RPMI8226 (cell line): ENCODE measurements at places on chromosomes 3 and 15.

GRCh38 chr3:50269977-50270413, 1.0 kb downstream of the SEMA3B start:
- DNase-seq: no peak

GRCh38 chr3:150054635-150055034, 83.9 kb upstream of the PFN2 start:
- no peak for DNase-seq

DNA sequence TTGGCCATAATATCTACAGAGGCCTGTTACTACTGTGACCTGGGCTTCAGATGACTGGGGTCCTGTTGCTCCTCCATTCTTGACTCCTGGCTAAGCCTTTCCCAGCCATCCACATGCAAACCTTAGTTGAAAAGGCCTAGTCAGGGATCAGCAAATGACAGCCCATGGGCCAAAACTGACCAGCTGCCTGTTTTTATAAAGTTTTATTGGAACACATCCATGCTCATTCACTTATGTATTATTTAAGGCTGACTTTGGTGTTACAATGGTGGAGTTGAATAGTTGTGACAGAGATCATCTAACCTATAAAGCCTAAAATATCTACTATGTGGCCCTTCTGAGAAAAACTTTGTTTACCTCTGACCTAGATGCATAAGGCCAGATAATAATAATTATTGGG, 16.8 kb upstream of the SLC4A7 start:
- DNase-seq: no peak

DNA sequence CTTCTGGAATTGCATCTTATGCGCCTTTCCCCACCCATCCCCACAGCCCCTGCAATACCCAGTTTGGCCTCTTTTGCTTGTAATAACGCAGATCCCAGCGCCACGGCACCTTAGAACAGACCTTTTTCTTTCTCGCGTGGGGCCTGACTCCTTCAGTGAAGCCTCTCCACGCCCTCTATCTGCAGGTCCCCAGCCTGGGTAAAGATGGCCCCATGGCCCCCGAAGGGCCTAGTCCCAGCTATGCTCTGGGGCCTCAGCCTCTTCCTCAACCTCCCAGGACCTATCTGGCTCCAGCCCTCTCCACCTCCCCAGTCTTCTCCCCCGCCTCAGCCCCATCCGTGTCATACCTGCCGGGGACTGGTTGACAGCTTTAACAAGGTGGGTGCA, 594 bp downstream of the CRELD1 start:
- DNase-seq: peak; percentile 49

- DNase-seq: no peak
Measured at GRCh38 chr3:189001559-189001958, 170.2 kb upstream of the TPRG1 start.

DNA sequence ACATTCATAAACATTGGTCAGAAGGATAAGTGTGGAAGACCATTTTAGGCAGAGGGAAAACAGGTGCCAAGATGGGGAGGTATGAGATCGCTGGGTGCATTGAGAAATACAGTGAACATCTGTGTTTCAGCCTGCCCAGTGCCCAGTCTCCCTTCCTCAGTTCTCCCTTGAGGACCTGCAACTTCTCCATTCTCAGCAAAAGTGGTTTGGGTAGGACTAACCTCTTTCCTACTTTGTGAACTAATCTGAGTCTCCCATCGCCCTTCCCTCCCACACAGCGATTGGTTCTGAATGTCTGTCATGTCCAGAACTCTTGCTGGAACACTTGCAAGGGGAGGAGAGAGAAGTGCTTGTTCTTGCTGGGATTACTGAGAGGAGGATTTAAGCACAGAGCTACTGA, 10.9 kb upstream of the CCNL1 start:
- DNase-seq: no peak

GRCh38 chr3:119400466-119400865, 62.9 kb downstream of the TMEM39A start:
- no peak for DNase-seq

GRCh38 chr3:113377158-113377557, 64.1 kb downstream of the CFAP44 start:
- peak; percentile 27 for DNase-seq

- DNase-seq: no peak
Measured at GRCh38 chr15:34001536-34001935, 33.2 kb downstream of the CHRM5 start.

- no peak for DNase-seq
Measured at GRCh38 chr15:69067296-69067695, 52.8 kb downstream of the NOX5 start.

- DNase-seq: no peak
Measured at GRCh38 chr3:86989611-86990010, 1.3 kb downstream of the VGLL3 start.

- DNase-seq: no peak
Measured at GRCh38 chr3:123799544-123800361, 84.4 kb downstream of the MYLK start.

DNA sequence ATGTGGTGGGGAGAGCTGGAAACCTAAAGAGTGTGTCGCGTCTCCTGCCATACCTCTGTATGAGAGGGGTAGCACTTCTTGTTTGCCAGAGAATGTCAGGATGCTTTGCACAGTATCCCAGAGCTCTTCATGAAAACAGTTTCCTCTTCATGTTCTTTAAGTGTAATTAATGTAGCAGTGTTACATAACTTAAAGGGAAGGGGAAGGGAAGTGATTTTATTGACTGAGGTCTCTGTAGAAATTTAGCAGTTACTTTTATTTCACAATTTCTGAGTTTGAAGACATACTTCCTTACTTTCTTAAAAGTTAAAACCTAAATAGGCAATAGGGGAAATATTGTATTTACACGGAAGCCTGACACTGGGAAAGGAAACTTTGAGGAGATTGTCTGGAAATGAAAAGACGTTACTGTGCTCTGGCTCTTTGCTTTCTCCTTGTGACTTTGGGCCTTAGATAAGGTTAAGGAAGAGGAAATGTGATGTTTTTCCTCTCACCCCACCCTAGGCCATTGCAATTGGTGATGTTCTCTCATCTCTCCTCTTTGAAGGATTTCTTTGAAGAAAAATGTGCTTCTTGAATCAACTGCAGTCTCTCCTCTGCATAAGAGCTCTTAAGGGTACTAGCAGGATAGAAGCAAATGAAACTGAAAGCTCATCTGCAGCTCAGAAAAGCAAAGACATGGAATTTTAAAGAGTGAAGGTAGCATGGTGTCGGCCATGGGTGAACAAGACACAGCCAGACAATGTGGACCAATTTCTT, 6.0 kb downstream of the NXPE3 start:
- no peak for DNase-seq

DNA sequence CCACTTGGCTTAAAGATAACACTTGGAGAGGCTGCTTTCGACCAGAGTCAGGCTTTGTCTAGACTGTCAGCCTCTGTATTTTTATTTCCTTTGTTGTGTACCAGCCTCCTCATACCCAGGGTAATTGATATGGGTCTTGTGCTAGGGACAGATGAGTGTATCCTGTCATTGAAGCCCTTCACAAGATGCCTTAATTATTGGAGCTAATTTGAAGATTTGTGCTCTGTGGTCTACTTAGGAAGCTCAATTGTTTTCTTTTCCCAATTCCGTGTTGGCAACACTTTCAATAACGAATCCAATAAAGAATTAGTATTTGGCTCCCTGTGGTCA, 60.5 kb upstream of the DPH6 start:
- DNase-seq: no peak

- DNase-seq: no peak
Measured at GRCh38 chr3:156817646-156818272, 8.4 kb upstream of the LEKR1 start.

- DNase-seq: no peak
Measured at GRCh38 chr15:60460931-60461330, 18.0 kb downstream of the ICE2 start.

- no peak for DNase-seq
Measured at GRCh38 chr15:95259965-95260364, 1028.6 kb downstream of the MCTP2 start.

- DNase-seq: no peak
Measured at GRCh38 chr3:194957743-194958240, 272.1 kb downstream of the FAM43A start.

- DNase-seq: peak; percentile 84
Measured at GRCh38 chr15:92803852-92804609, 96.1 kb upstream of the CHD2 start.

DNA sequence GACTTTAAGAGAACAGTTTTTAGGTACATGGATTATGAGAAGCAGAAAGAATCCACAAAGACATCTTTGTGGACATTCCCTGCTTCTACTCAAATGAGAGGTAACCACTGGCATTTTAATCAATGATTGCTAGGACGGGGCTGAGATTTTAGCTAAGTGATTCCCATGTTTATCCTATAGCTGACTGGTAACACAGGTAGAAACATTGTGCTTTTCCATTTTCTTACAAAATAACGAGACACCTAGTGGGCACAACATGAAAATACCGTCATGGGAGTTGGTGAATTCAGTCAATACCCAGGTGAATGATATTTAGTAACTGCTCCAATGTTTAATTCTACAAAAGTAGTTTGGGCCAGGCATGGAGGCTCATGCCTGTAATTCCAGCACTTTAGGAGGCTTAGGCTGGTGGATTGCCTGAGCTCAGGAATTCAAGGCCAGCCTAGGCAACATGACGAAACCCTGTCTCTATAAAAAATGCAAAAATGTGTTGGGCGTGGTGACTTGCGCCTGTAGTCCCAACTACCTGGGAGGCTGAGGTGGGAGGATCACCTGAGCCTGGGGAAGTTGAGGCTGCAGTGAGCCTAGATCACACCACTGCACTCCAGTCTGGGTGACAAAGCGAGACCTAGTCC, 37.2 kb upstream of the DENND4A start:
- DNase-seq: peak; percentile 70

GRCh38 chr3:16937326-16937845, 52.6 kb downstream of the PLCL2 start:
- DNase-seq: no peak

GRCh38 chr15:86237111-86237500, 157.4 kb downstream of the AGBL1 start:
- DNase-seq: no peak

DNA sequence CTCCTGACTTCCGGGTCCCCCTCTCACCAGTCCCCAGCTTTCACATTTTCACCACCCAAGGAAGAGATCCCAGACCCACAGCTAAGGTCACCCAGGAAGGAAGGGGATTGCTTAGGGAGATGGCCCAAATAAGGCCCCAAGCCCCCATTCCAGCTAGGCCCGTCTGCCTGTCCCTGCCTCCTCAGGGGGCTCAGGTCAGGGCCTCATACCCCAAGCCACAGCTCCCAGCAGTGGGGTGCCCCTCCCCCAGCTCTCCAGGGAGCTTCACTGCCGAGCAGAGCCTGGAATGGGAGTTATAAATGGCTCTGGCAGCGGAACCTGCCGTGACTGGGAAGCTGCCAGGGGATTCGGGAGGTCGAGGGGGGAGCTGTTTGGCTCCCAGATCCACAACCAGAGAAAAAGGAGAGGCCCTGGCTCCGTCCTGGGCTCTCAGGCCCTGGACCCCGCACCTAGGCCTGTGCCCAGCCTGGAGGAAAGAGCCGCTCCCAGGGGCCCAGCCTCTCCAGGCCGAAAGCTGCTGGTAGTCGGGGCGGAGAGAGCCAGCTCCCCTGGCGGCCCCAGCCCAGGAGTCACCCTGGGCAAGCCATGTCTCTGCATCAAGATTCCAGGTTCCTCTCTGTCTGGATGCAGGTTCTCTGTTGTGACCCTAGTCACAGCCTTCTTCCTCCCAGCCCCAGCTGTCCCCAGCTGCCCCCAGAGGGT, 550 bp downstream of the CCDC9B start:
- DNase-seq: no peak

DNA sequence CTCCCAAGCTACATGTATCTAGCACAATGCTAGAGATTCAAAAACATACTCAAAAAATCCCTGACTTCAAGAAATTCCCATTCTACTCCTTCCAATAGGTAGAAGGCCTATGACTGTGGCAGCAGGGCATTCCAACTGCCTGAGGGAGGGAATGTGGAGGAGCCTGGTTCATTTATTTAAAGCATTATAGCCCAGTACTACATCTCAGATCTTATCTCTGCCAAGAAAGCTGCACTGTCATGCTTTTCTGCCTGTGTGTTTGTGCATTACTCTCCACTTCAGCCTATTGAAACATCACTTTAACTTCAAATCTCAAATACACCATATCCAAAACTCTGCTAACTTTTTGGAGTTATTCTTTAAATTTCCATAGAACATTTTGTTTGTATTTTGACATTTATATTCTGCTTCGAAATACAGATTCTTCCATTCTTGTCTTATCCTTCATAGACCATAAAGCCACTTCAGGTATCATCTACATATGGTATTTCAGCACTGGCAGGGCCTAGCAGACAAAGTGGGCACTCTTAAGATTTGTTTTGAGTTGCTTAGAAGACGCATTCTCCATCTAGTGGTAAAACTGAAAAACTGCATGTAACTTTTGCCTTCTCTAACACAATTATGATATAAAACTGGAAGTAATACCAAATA, 59.1 kb upstream of the NEDD4 start:
- peak; percentile 35 for DNase-seq

- DNase-seq: no peak
Measured at GRCh38 chr3:113575206-113575605, 42.9 kb downstream of the SIDT1 start.

DNA sequence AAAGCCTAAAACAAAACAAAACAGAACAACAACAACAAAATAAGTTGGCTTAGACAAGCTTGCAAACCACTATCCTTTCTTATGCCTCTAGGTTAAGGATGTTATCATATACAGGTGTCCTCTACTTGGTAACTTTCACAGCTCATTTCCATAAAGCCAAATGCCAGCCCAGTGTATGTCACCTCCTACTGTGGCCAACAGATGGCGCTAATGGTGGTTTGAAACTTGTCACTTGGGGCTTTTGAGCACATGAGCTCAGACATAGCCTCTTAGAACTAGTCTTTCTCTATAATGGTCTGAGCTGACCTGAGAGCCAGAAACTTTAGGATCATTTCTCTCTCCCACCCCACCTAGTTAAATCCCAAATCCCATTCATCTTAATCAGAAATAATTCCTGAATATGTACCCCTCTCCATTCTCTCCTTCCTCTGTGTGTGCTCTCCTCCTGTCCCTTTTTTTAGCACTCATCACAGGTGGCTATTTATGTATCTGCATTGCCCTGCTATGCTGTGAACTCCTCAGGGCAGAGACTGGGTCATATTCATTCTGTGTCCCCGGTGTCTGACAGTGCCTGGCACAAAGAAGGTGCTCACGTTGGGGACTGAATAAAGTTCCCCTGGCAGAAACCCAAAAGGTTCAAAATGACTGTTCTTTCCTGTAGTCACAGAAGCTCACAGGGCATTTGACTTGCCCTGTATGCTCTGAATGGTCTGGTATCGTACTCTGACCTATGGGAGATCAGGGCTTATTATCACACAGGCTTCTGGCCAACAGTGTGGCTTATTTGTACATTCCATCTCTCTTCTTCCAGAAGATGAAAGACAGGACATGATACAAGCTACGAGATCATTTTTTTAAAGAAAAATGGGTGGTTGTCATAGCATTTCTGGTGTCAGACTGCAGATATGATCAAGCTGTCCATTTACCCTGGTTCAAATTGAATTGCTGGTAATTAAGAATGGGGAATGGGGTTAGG, 319.3 kb upstream of the AZI2 start:
- DNase-seq: peak; percentile 70
